Stimulated activated CD4-positive, alpha-beta T cell treated with anti-CD3 and anti-CD28 coated beads, Interleukin-4, amount 100 ng/mL, for 4 hours (primary cell): ENCODE measurements at places on chromosomes 13 and 19.

- peak; percentile 38 for DNase-seq
Observed at GRCh38 chr13:73059460-73060250, 850 bp downstream of the KLF5 start.

DNA sequence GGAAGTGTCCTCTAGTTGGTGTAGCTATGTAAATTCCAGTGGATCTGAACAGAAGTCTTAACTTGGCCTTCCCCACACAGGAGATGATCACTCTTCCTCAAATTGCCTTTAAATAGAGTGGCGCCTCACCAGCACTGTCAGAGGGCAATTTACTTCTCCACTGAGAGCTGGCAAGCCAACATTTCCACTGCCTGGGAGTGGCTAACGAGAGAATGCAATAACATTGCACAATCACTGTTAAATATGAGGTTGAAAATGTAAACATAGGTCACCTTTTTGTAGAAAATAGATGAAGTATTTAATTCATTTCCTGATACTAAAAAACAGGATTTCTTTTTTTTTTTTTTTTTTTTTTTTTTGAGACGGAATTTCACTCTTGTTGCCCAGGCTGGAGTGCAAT lies 55.4 kb upstream of the UBL3 start:
- no peak for DNase-seq

DNA sequence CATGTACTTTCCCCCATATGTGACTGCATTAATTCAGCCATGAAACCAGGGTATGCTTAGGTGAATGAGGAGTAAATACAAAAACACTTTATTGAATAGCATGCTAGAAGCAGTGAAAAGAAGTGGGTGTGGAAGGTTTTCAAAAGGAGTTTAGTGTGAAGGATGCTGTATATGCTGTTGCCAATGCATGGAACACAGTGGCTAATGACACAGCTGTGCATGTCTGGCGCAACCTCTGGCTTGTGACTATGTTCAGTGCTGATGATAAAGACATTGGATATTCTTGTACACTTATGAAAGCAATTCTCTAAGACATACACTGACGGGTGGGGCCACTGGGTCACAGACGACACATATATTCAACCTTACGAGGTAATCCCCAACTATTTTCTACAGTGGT lies 55.2 kb downstream of the SOX21 start:
- no peak for DNase-seq

- no peak for DNase-seq
Observed at GRCh38 chr19:46927106-46927505, 66.3 kb downstream of the ARHGAP35 start.

DNA sequence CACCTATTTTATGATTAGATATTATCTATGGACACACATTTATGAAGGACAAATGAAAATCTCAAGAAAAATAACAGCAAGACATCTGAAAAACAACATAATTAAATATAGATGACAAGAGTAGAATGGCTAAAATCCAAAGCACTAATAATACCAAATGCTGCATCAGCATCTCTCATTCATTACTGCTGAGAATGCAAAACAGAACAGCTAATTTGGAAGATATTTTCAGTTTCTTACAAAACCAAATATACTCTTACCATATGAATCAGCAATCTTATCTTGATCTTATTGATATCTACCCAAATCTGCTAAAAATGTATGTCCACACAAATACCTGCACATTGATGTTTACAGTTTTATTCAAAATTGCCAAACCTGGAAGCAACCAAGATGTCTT lies 829.1 kb upstream of the MIR17HG start:
- DNase-seq, result no peak

GRCh38 chr19:16074488-16075365 lies 1.6 kb upstream of the TPM4 start:
- no peak for DNase-seq

DNA sequence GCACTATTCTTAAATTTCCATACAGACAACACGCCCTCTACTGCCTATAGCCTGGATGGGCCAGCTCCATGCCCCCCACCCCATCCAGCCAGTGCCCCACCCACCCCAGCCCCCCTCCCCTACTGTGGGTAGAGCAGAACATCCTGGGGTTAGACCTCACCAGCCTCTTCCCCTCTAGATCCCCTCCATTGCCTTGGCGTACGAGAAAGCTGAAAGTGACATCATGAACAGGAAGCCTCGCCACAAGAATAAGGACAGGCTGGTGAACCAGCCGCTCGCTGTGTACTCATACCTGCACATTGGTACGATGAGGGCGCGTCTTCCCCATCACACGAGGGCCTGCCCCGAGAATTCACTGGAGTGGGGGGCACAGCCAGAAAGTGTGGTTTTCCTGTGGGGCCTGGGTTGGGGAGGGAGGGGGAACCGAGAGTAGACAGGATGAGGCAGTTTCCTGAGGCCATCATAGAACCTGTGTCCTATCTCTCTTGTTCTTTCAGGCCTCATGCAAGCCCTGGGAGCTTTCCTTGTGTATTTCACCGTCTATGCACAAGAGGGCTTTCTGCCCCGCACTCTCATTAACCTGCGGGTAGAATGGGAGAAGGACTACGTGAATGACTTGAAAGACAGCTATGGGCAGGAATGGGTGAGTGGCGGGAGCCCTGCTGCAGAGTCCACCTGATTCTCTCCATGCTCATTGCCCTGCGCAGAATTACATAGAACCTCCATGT lies 29.1 kb downstream of the ATP12A start:
- DNase-seq, result peak; percentile 19

- no peak for DNase-seq
Observed at GRCh38 chr13:48615049-48615448, 38.7 kb upstream of the CYSLTR2 start.

DNA sequence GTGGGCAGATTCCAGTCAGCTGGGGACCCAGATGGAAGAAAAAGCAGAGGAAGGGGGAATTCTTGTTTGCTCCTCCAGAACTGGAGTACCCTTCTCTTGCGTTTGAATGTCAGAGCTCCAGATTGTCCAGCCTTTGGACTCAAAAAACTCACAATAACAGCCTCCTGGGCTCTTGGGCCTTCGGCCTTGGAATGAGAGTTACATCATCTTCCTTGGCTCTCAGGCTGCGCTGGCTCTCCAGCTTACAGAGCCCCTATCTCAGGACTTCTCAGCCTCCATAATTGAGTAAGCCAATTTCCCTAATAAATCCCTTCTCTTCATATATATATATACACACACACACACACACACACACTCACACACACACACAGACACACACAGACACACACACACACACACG lies 1215.7 kb upstream of the SLC10A2 start:
- no peak for DNase-seq

DNA sequence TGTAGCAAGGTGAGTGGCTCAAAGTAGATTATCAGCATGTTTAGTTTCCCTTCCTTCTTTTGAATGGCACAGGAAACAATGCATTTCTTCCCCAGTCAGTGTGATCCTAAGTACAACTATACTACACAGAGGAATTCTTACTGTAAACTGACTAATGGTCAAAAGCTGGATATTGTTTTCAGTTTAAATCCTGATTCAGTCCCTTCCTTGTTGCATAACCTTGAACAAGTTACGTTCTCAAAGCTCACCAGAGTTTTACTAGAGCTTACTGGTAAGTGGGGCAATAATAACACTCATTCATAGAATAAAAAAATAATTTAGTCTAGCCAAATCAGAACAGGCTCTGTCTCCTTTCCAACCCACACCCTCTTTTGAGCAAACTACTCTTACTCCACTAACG lies 180.1 kb downstream of the POSTN start:
- no peak for DNase-seq

- no peak for DNase-seq
Observed at GRCh38 chr13:69676286-69676685, 431.3 kb upstream of the ATXN8OS start.

- no peak for DNase-seq
Observed at GRCh38 chr19:13748169-13748828, 16.0 kb upstream of the MRI1 start.

DNA sequence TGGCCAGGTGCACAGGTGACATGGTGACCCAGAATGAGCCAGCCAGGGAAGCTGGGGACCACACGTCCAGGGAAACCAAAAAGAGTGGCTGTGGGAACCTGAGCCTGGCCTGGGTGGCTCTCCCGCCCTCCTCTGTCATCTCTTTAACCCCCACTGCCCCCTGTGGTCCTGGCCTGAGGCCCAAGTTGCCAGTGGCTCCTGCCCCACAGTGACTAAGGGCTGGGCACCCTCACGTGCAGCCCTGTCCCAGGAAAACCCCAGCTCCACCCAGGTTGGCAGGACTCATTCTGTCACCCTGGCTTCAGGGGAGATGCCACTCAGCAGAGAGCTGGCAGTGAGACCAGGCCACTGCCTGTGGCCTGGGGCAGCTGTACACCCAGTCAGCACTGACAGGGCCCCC lies 30.6 kb upstream of the ISYNA1 start:
- DNase-seq, result no peak

GRCh38 chr13:79710376-79710775 lies 229.4 kb downstream of the NDFIP2 start:
- DNase-seq, result no peak

GRCh38 chr19:18419195-18419698 lies at the start of gene SSBP4:
Gene SSBP4, plus strand, starts transcription at chr19:18419398. Its CDS starts 251 bp downstream, at chr19:18419649.
- DNase-seq, result peak; percentile 61

DNA sequence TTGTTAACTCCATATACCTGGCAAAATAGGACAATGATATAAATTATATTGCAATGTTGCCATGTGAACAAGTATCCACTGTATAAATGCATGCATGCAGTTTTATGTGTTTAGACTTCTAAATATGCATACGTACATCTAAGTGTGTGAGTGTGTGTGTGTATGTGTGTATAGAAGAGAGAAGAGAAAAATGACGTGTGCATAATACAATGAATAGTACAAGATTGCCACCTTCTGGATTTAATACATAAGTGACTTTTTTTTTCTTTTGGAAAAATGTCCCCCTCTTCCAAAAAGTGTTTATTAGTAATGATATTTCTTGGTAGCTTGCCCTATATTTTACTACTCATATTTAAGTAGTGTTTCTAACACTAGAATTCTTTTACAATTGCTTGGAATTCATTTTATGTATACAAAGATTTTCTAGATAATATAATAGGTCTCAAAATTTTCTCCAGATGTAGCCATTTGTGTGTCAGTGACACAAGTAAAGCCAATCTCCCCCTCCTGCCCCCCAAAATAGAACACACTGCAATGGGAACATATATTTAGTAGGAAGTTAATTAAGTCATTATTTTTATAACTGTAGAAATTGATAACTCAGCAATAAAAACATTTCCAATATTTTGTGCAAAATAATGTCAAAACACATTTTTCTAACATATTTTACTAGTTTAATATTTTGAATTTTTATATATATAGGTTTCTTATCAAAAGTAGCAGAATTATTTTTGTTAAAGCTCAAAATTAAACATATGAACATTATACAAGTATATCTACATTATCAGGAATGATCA lies 783.3 kb upstream of the ATXN8OS start:
- no peak for DNase-seq

- no peak for DNase-seq
Observed at GRCh38 chr19:2495651-2496316, 19.9 kb downstream of the GADD45B start.

DNA sequence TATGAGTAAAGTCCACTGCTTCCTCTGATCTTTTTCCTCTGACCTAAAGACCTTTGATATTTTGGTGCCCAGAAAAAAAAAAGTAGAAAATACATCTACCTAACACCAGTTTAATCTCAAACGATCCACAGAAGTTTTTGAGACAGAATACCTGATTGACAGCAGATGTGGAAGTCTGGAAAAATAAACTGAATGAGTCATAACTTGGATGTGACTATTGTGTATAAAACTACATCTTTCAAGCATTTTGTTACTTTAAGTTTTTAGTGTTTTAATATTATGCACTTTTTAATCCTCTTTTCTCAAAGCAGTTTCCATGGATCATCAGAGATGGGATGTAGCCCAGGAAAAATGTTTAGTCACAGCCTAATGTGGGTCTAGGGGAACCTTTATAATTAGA lies 216.1 kb downstream of the SLITRK1 start:
- DNase-seq, result no peak

- no peak for DNase-seq
Observed at GRCh38 chr13:98206946-98207345, 29.9 kb upstream of the RNF113B start.

- no peak for DNase-seq
Observed at GRCh38 chr13:40241125-40241798, 425.2 kb downstream of the FOXO1 start.

- DNase-seq, result no peak
Observed at GRCh38 chr13:37488726-37489125, 109.8 kb downstream of the POSTN start.

- DNase-seq, result no peak
Observed at GRCh38 chr13:112259511-112259910, 116.6 kb upstream of the SPACA7 start.

- DNase-seq, result no peak
Observed at GRCh38 chr13:99382428-99383133, 75.4 kb upstream of the GPR183 start.

DNA sequence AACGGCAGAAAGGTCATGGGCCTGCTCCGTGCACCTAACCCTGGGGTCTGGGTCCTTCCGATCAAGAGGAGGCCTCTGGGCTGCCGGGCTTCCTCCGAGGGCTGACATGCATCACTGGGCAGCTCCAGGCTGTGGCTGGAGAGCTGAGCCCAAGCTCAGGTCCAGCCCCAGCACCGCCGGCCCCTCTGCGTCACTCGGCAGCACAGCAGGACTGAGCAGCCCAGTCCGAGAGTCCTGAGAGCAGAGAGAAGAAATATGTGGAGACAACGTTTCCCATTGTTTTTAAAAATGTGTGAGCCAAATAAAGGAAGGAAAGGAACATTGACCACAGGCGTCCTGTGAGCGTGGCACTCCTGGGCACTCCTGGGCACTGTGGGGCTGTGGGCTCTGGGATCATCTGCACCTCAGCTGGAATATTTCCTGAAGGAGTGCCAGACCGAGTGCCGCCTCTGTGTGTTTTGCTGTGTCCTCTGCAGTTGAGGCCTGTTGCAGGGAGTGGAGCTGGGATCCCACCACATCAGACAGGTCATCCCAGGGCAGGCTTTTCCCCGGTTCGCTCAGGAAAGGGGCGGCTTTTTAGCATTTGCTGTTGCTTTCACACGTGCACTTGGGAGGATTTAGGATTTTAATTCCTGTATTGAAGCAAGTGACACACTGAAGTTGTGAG lies 37.8 kb upstream of the TFDP1 start:
- no peak for DNase-seq
